Fibroblast of skin of right quadriceps (primary cell): ENCODE measurements at places on chromosomes 1 and 21.

DNA sequence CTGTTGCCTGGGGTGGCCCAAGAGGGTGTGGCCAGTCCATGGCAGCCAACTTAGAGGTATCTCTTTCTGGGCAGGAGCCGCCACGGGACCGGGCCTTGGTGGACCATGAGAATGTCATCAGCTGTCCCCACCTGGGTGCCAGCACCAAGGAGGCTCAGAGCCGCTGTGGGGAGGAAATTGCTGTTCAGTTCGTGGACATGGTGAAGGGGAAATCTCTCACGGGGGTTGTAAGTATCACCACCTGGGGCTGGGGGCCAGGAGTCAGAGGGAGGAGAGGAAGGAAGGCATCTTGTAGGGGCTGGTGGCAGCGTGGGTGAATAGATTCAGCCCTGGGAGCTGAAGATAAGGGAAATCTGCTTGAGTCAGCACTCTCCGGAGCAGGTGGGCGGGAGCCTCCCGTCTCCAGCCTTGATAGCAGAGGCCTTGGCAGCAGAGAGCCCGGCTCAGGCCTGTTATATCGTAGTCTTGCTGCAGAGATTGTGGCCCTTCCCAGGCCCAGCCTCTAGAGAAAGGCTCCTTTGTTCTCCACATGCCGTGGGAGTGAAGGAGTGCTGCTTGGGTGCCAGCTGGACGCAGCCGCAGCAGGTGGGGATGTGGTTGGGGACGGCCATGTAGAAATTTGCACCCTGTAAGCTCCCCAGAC is 25.4 kb downstream of the PHGDH start:
- no peak for DNase-seq

DNA sequence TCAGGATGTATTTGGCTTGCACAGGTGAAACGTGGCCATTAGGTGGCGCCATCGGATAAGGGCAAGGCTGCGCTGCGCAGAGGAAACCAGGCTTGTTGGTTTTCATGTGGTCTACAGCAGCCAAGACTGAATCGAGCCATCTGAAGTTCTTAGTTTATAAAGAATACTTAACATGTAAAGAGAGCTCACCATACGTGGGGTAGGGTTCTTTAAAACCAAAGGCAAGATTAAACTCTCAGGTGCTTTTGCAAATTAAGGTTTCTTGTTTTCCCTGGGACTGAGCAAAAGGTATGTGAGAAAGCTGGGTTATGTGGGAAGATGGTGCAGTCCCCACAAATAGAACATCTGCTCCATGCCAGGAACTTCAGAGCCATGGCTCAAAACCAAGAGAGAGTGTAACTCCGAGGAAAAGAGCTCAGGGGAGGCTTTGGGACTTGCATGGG is 9.3 kb downstream of the MASP2 start:
- DNase-seq: peak; percentile 71

- no peak for DNase-seq
Observed at GRCh38 chr1:160827418-160827817, 31.4 kb downstream of the LY9 start.

- no peak for DNase-seq
Observed at GRCh38 chr1:221337106-221337505, 404.8 kb downstream of the DUSP10 start.

DNA sequence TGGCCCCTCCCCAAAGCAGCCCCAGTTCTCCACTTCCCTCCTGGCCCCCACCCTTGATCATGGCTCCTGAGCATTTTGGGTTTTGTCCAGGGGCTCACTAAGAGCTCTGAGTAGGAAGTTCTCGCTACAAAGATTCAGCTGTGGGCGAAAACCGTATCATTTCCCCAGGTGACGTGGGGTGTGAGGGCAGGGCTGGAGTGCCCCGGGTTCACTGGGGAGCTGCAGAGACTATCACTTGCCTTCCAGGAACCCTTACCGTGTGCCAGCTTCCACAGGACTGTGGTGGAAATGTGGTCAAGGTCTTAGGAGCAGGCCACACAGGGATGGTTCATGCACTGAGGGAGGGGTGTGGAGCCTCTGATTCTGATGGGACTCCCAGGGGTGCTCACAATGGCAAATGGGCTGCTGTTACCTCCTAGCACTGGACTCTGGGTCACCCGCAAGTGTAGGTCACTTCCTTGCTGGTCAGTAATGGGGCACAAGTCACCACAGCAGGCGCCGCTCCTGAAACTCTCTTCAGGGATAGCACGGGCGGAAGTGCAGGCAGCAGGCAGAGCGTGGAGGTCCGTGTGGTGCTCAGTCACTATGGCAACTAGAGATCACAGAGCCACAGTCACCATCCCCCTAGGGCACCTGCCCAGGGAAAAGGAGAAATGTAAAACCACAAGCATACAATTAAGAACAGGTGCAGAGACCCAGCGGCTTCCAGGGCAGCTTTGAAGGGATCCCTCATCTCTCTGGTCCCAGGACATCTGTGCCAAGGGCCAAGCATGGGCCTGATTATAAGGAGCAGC is 35.4 kb downstream of the RSPH1 start:
- no peak for DNase-seq

- no peak for DNase-seq
Observed at GRCh38 chr21:44583089-44583799, 2.8 kb upstream of the KRTAP10-5 start.

- DNase-seq: peak; percentile 18
Observed at GRCh38 chr1:171833091-171833825, 8.0 kb upstream of the DNM3 start.

DNA sequence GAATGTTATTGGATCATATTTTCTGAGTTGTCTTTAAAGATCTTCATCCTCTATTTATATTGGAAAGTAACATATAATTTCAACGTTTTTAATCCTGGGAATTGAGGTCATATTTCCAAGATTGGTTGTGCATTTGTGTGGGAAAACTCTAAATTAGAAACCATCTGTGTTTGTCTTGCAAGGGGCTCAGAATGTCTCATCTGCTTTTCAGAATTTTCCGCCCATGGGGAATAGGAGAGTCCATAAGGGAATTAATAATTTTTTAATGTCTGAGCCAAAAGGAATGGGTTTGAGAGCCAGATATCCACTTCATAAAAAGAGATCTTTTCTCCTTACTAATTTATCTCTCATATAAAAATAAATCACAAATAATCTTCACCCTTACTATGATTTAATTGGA is 84.8 kb upstream of the MAP1LC3C start:
- DNase-seq: no peak

DNA sequence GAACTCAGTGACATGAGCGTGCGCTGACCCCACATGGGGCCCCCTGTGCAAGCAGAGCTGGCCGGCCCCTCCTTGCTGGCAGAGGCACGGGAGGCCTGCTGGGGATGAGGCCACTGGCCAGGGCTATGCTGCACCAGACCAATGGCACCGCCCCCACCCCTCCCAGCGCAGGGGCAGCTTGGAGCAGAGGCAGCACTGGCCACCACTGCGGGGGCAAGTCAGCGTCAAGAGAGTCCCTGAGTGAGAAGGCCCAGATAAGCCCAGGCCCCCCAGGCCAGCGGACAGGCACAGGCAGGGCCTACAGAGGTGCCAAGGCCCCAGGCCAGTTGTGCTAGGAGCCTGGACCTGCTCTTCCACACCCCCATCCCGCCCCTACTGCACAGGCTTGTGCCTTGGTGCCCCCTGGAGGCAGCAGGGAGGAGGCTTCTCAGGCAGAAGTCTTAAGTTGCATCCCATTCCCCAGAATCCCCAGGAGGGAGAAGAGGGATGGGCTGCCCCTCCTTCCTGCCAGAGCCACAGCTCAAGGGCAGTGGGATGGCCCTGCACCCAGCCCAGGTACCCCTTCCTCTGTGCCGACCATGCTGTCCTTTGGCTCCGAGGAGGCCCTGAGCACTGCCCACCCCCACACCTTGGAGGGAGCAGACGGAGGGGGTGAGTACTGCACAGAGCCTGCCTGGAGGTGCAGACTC is 35.8 kb downstream of the EPHX1 start:
- DNase-seq: peak; percentile 71

- peak; percentile 23 for DNase-seq
Observed at GRCh38 chr1:72229893-72230292, 52.4 kb downstream of the NEGR1 start.

DNA sequence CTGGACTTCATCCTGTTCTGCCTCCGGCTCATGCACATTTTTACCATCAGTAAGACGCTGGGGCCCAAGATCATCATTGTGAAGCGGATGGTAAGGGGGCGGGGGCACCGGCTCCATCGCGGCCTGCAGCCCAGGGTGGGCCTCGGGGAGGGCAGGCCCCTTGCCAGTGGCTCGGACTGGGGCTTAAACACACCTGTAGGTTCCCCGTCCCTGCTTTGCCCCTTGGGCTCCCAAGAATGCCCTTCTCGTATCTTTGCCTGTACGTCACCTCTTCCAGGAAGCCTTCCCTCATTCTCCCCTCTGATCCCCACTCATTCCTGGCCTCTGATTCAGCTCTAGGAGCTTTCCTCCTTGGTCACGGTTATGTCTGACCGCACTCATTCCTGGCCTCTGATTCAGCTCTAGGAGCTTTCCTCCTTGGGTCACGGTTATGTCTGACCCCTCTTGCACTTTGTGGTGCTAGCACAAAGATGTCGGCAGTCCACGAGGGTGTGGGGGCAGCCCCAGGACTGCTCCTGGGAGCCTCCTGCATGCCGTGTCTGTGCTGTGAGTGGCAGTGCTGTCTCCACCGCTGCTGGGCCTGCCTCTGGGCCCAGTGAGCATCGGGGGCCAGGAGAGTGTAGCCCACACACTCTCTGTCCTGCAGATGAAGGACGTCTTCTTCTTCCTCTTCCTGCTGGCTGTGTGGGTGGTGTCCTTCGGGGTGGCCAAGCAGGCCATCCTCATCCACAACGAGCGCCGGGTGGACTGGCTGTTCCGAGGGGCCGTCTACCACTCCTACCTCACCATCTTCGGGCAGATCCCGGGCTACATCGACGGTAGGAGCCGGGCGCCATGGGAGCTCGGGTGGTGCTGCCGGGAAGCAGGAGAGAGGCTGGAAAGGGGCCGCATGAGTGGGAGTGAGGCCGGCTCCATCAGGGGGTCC is 49.1 kb upstream of the LRRC3 start:
- no peak for DNase-seq

- DNase-seq: peak; percentile 23
Observed at GRCh38 chr21:44517175-44517899, 22.7 kb downstream of the KRTAP10-1 start.

DNA sequence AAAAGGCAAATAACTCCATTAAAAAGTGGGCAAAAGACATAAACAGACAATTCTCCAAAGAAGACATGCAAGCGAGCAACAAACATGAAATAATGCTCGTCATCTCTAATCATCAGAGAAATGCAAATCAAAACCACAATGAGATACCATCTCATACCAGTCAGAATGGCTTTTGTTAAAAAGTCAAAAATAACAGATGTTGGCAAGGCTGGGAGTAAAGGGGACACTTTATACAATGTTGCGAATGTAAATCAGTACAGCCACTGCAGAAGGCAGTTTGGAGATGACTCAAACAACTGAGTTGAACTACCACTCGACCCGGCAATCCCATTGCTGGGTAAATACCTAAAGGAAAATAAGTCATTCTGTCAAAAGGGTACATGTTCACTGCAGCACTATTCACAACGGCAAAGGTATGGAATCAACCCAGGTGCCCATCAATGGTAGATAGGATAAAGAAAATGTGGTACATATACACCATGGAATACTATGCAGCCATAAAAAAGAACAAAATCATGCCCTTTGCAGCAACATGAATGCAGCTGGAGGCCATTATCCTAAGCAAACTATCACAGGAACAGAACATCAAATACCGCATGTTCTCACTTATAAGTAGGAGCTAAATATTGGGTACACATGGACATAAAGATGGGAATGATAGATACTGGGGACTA is 25.9 kb downstream of the TSPAN2 start:
- DNase-seq: no peak

DNA sequence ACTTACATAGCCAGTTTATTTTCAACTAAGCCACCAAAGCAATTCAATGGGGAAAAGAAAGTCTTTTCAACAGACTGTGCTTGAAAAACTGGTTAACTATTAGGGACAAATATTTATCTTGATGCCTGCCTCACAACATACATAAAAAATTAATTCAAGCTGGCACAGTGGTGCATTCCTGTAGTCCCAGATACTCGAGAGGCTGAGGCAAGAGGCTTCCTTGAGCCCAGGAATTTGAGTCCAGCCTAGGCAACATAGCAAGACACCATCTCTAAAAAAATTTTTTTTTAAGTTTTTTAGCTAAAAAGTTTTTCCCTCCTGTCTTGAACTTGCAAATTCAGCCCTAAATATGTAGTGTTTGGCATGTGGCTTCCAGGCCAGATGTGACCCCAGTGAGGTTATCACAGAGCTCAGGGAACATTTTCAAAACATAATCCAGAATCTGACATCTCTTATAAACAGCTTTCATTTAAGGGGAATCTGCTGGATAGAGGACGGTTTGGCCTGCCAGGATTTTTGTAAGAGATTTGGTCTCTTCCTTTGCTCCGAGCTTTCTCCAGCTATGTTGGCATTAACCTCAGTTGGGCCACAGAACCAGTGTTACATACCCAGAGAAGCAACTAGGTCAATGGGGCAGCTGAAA is 46.4 kb downstream of the COL6A1 start:
- peak; percentile 35 for DNase-seq

DNA sequence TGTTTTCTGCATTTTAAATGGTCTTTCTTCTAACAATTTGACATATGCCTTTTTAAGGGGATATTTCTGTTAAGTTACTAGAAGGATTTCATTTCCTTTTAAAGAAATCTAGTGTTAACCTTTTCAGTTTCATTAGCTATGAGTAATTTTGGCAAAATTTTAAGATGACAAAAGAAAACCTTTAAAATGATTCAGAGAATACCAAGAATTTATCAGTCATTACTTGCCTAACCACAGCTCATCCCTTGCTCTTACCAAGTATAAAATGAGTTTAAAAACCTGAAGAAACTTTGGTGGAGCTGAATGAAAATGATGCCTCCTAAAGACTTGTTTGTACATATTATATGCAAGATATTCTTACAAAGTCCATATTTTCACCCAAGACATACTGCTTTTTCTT is 101.7 kb downstream of the NEK7 start:
- peak; percentile 91 for DNase-seq

DNA sequence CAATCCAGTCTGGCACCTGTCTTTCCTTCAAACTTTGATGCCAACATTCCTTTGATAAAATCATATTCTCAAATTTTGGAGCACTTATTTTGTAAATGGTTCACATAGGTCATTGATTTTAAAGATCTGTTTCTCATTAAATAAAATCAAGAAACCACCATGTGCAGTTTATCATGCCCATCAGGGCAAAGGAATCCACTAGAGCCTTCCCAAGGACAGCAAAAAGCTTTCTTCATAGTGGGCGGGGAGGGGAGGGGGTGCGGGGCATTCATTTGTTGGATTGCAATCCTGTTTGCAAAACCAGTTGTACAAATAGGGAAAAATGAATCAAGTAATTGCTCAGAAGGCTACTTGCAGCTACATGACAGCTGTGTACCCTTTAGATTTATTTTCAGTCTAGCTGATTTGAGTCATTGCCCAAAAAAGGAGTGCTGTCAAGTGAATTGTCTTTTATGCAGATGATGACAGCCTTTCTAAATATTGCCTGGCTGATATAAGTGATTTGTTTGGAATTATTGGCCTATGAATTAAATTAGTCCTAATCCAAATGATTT is 23.0 kb downstream of the LRRC8B start:
- DNase-seq: peak; percentile 81

GRCh38 chr1:19800076-19800804 is 524 bp upstream of the TMCO4 start:
- DNase-seq: peak; percentile 82
